Stimulated activated effector memory CD8-positive, alpha-beta T cell treated with anti-CD3 and anti-CD28 coated beads, Interleukin-12 subunit alpha, Interleukin-12 subunit beta, amount 100 ng/mL, for 72 hours (primary cell): ENCODE measurements at places on chromosomes 2 and 18.

- DNase-seq, result no peak
Measured at GRCh38 chr2:146873646-146874259, 971.1 kb upstream of the ACVR2A start.

DNA sequence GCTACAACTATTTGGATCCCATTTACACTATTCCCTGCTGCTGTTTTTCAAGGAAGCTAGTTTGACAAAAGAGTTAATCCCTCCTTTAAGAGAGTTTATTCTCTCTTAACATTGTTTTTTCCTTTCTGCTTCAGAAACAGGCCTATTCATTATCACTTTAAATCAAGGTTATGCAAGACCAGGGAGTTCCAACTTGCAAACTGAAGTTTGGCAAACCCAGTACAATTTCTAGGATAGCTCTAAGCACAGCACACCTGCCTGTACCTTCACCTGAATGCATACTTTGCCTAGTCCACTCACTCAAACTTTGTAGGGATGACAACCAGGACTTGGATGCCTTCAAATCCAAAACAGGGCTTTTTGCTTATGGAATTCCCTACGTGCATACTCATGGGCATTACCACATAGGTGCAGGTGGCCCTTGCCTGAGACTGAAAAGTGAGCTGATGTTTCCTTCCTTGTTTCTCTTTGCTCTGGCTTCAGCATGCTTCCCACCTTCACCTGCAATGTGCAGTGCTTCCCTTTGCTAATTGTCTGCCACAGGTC lies 193.8 kb upstream of the MMADHC start:
- no peak for DNase-seq

- DNase-seq, result no peak
Measured at GRCh38 chr2:109193807-109194619, 65.0 kb downstream of the SH3RF3 start.

DNA sequence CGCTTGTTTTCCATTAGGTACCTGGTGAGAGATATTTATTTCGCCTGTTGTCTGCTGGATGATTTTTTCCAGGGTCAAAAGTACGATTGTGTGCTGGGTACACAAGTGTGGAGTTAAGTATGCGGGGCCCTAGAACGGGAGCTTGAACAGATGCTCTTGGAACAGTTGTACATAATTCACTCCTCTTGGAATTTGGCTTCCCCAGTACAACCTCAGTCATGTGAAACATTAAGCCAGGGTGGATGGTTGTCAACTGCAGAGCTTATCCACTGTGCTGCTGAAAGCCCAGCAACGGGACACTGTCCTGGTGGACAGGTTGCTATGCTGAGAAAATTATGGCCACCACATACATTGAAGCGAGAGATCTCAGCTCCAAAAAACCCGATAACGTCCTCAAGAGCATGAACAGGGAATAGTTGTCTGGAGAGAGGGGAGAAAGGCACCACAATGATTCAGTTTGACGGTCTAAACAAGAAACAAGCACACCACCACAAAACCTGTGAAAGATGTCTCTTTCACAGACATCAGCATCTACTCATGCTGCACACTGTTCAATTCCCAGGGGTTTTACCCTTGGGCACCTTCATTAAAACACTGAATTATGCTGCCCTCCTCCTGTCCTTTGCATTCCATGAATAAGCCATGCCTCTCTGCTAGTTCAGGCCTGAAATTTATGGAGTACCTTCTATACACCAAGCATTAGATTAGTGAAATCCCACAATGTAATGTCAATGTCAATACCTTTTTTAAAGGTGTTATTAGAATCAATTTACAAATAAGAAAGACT lies 176.8 kb upstream of the TRIB2 start:
- no peak for DNase-seq

- no peak for DNase-seq
Measured at GRCh38 chr2:109217362-109218086, 88.5 kb downstream of the SH3RF3 start.

- DNase-seq, result no peak
Measured at GRCh38 chr2:128069769-128070168, 21.2 kb upstream of the UGGT1 start.

GRCh38 chr18:3998698-3999333 lies 456.3 kb downstream of the DLGAP1 start:
- no peak for DNase-seq

GRCh38 chr2:47152803-47153202 lies 2.3 kb downstream of the STPG4 start:
- DNase-seq, result no peak

GRCh38 chr2:74290466-74291217 lies 52.6 kb downstream of the SLC4A5 start:
- peak; percentile 61 for DNase-seq

DNA sequence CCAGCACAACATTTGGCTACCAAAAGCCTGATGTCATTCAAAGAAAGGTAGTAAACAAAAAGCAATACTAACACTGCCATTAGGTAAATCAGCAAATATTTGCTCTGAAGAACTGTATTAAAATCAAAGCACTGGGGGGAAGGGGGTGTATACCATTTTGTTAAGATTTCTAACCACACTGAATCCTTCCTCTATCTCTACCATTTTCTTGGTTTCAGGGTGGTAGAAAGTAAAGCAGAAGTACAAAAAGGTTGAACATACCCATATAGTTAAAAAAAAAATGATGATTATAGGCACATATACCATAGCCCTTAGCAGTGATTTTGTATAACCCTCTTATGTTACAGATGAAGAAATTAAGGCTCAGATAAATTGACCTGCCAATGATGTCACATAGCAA lies 437.6 kb downstream of the ZEB2 start:
- no peak for DNase-seq

- DNase-seq, result no peak
Measured at GRCh38 chr2:36973320-36973719, 7.0 kb upstream of the STRN start.

- DNase-seq, result no peak
Measured at GRCh38 chr2:131125195-131125757, 20.1 kb downstream of the PLEKHB2 start.

DNA sequence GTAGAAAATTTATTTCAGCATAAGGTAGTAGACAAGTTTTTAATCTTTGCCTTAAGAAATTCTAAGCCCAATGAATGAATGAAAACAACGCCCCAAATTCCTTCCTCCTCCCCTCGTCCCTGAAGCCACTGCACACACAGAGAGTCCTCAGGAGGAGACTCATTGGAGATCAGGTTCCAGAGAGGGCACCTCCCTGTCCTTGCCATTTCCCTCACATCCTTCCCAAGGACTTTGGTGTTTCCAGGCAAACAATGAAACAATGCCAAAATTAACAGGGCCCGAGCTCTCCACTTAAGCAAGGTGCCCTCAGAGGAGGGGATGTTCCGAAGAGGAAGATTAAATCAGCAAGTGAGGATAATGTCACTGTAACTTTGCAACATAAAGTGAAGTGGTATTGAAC lies 240.7 kb downstream of the DCDC2C start:
- DNase-seq, result no peak

DNA sequence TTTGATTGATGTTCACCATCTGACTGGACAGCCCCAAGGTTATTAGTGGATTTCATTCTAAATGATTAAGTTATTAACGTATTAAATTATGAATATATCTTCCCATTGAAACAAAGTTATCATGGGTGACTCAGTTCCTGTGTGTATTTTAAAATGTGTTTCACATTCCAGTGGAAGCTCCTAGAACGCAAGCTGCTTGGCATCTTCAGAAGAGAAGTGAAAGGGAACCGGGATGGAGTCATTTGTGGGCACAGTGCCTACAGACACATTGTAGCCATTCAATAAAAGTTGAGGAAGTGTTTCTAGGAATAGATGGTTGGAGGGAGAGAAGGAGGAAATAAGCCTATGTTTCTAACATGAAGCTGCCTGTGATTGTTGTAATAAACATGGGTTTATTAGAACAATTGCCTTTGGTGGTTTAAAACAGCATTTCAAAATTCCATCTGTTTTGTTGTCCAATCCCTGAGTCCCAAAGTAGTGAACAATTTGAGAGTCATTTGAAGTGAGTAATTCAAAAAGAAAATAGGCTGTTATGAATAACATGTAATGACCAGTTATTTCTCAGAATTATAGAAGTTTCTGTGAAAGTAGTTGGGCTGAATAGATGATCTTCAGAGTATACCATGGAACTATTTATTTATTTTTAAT lies 143.5 kb downstream of the PKP4 start:
- no peak for DNase-seq

DNA sequence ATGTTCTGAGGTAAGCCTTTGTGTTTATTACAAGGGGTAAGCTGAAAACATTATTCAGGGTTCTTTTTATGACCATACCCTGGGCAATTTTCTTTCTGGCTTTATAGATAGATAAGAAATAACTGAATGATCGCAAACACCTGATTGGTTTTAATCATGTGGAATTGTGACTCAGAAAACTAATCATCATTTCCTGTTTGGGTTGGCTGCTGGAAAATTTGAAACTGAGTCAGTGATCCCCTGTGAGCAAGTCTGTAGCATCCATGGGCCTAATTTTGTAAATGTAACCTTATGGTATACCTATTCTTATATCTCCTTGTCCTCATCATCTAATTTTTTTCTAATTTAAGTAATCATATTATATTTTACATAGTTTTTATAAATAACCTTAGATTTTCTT lies 34.3 kb downstream of the CCDC68 start:
- DNase-seq, result no peak

- DNase-seq, result peak; percentile 64
Measured at GRCh38 chr18:23573626-23574431, 12.5 kb downstream of the NPC1 start.

GRCh38 chr2:195563857-195564512 lies 93.0 kb upstream of the SLC39A10 start:
- peak; percentile 82 for DNase-seq
